ENCODE measurements at places on chromosomes 7 and 10.

GRCh38 chr7:12588259-12588904, 17.9 kb downstream of the SCIN start:
- DNase-seq: no peak

- no peak for DNase-seq
Observed at GRCh38 chr7:30348083-30348560, 63.7 kb downstream of the ZNRF2 start.

- no peak for DNase-seq
Observed at GRCh38 chr7:105151152-105151551, 137.1 kb downstream of the KMT2E start.

- no peak for DNase-seq
Observed at GRCh38 chr7:155858521-155859061, 46.3 kb upstream of the SHH start.

DNA sequence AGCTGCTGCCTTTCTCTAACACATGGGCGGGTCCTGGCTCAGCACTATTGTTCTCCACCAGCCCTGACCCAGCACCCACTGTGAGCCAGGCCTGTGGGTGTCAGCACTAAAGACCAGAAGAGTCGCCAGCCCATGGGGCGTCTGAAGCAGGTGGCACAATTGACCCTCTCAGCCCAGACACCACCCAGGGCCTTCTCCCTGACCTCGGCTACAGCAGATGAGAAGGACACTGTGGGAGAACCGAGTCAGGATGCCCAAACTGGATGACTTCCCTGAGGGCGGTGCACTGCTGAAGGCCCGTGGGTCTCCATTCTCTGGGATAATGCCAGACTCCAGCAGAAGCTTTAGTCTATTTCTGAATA, 97.0 kb downstream of the MKI67 start:
- DNase-seq: no peak

GRCh38 chr10:5971886-5972285, 5.5 kb downstream of the IL15RA start:
- no peak for DNase-seq

DNA sequence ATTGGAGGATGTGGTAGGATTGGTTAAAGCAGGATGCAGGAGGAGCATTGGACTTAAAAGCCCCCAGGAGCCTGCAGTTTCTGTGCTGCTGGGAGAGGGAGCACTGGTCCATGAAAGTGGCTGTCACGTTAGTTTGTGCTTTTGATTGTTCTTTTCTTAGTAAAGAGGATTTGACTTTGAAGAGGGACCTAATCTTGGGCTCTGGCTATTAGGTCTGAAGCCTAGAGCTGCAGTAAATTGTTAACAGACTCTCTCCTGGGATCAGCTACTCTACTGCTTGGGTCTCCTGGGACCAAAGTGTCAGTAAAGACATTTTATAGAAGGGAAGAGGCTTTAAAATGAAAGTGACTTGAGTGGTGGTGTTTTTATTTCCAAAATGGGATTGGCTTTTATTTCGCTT, 3.7 kb downstream of the ZFYVE27 start:
- no peak for DNase-seq

DNA sequence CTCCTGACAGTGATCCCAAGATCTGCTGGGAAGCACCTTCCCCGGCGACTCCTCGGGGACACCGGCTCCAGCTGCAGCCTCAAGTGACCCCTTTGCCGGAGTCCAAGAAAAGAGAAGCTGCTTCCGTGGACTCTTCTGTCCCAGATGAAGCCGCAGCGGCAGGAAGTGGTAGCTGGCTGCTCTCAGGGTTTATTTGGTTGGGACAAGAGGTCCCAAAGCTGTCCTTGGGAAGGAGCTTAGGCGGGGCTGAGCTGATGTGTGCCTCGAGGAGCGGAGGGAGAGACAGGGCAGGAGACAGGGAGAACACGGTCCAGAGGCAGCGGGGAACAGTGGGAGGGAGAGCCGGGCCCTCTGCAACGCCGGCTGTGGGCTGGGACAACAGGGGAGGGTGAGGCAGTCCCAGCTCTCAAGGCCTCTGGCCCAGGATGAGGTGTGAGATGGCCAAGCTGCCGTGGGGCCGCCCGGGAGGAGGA, 13.1 kb upstream of the FAM20C start:
- no peak for DNase-seq

DNA sequence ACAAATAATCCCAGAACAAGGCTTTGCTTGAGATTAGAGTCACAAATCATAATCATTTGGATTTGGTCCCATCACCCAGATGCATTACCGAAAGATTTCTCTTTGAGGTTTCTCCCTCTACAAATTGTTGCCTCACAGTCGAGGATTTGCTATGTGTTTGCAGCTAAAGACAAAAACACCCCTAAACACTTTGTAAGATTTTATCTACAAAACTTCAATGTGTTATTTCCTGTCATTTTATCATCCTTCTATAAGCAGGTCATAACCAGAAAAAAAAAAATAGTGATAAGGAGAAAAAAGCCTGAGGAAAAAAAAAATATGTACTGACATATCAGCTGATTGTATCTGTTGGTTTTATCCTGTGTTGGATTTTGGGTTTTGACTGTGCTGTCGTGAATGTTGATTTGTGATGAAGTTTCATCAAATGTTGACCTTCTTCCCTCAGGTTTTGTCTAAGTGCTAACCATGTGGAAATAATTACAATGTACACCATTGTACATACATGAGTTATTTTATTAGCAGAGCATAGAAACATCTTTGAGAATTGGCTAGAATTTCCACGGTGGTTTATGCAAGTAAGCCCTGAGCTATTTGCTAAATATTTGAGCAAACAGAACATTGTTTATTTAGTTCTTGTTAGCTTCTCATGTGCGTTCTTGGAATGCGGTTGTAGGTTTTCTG, 274.4 kb downstream of the NEBL start:
- DNase-seq: no peak

DNA sequence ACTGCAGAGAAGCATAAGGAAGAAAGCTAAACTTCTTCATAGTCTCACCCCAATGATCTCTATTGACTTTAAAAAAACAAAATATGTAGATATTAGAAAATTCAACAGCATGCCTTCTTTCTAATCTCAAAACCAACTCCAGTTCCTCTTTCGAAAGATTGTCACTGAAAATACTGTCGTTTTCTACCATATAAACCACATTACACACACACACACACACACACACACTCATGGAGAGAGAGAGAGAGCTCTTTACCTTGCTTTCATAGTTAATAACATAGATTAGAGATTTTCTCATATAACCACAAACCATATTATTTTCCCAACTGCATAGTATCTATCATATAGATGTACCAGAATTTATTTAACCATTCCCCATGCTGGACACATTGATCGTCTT, 296.2 kb upstream of the MGMT start:
- no peak for DNase-seq

DNA sequence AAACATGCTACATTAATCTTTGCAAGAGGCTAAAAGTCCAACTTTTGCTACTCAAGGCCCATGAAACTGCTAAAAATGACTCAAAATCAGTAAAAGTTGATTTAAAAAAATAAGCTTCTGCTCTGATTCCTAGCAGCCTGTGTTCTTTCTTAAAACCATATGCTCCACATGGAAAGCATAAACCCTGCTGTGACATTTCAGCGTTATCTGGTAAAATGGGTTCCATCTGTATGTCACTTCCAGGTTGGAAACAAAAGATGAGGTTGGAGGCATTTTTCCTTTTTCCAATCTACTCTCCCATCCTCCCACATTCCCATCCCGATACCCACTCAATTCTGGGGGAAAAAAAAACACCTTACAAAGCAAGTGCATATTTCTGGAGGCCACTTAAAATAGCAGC, 439.5 kb downstream of the NEBL start:
- DNase-seq: no peak

GRCh38 chr7:25313526-25313925, 85.2 kb upstream of the NPVF start:
- no peak for DNase-seq

All from SHP77 (cell line).